Activated gamma-delta T cell treated with Interleukin-2 at 50 U/mL for 16 hours (primary cell): ENCODE measurements at places on chromosomes 12 and 14.

- DNase-seq = peak; percentile 97
These were observed at the start of gene ATP5MC2 for GRCh38 chr12:53675701-53676607. TSS of gene ATP5MC2 (minus strand) at chr12:53676083. CDS start at chr12:53672614, 3,469 bp downstream.

DNA sequence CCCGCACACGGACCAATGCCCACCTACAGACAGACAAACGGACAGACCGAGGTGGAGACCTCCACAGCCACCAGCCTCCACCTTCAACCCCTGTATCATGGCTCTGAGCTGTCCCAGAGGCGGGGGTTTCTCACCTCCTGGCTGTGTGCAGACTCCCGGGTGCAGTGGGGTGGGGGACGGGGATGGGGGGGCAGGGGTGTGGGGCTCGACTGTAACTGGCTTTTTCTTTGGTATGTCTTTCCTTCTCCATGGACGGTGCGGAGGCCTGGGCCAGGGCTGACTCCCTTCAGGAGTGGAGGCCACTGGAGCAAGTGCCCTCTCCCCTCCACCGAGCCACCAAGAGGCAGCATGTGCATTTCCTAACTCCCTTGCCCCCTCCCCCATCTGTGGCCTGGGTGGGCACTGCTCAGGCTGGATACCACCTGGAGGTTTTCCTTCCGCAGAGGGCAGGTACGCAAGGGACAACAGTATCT is 122.6 kb downstream of the ESRRB start:
- no peak for DNase-seq

DNA sequence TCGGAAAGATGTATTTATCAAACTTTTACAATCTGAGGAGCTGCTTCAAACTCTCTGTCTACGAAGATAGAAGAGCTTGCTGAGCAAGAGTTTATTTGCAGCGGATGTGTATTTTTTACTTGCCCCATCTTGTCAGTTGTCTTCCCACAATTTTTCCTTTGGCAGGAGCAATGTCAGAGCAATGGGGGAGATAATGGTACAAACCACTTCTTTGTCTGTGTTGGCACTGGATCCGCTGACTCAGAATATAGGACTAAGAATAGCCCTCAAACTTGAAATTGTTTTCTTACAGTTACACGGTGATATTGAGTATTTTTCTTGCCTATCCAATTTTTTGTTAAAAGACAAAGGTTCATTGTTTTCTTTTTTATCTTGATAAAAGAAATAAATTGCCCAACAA is 27.6 kb downstream of the HELB start:
- no peak for DNase-seq

DNA sequence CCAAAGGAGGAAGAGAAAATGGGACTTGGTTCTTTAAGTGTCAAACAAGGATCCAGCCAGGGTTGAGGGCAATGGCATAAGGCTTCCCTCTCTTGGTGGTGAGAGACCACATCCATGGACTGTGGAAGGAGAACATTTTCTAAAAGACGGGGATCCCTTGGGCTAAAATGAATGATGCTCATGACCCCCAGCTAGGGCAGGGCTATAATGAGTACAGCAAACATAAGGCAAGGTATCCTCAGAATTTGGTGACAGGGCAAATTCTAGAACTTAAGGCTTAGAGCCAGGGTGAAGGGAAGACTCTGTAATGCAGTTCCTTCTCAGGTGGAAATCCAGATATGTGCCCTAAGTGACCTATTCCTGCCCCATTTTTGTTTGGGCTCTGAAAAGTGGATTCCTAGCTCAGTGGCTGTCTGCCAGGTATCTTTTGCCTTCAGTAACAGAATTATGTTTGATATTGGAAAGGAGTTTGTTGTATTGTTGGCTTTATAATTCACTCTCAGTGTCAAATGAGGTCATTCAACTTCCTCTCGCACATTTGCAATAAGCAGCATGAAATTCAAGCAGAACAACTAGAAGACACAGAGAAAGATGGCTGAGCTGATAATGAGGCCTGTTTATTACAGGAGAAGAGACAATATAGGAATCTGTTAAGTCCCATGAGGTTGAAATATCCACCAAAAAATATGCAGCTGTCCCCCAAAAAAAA is 76.8 kb downstream of the DAD1 start:
- DNase-seq = no peak

DNA sequence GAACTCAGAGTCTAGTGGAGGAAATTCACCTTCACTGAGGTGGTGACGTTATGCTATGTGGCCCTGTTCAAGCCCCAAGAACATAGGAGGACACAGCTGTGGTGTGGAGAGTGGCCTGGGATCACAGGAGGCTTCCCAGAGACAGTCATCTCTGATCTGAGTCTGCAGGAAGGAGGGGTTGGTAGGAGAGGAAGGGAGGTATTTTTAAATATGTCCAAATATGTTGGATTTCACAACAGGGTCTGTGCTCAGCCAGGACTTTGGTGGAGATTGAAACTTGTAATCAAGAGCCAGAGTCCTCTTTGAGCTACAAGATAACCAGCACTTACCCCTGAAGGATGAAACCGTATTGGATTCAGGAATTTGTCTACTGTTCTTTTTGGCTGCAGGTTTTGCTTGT is 26.4 kb upstream of the MED13L start:
- no peak for DNase-seq

DNA sequence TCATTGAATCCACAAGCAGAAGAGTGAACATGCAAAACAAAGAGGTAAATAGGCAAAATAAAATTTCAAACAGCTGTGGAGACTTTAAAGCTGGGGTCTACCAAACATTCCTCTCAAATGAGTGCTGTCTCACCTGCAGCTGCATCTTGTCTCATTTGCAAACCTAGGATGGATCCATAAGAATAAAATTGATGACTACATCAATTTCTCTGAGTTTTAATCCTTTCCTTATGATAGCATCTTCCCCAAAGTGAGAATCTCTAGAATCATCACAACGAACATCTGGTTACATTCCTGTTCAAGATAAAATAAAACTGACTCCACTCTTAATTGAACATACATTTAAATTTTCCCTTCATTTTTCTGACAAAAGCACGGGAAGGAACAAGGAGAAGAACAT is 18.2 kb downstream of the SSTR1 start:
- DNase-seq = no peak

GRCh38 chr12:97398704-97399103 is 63.9 kb upstream of the RMST start:
- DNase-seq = no peak
